ENCODE measurements at places on chromosomes 7 and 10.
A peak's percentile ranks its signal among the peaks of the same experiment; 100 is the strongest.

GRCh38 chr10:71687077-71687476 lies 32.5 kb downstream of the C10orf105 start:
- DNase-seq, result no peak

DNA sequence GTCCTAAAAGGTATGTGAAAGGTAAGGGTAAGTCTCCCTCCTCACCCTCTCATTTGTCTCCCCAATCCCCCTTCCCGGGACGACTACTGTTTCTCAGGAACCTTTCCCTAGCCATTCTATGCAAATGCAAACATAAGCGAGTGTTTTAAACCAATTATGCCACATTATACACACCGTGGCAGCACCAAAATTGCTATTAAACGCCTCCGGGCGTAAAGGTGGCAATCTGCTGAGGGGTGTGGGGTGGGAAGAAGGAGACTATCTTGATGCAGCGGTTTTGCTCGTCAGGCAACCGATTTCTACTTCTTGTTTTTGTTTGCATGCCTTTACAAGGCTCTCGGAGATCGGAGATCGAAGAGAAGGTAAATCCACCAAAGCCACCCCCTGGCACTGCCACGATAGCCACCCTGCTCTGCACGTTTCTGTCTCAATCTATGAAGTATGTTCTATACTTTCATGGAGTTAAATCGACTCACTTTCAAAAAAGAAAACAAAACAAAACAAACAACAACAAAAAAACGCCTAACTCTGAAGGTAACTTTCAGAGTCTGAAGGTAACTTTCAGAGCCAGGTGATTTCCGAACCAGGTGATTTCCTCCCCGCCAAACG lies 46.0 kb upstream of the CDK1 start:
- no peak for DNase-seq

DNA sequence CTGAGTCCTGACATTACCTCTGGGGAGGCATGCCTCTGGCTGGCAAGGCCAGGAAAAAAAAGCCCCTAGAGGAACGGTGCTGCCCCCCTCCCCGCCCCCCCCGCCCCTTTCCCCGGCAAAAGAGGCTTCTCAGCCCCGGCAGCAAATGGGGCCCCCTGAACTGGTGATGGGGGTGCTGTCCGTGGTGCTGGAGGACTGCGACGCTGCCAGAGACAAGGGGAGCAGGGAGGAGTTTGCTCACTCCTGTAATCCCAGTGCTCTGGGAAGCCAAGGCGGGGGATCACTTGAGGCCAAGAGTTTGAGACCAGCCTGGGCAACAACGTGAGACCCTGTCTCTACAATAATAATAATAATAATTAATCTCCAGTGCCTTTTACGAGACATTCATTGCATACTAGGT lies 23.7 kb downstream of the SRRM3 start:
- no peak for DNase-seq

DNA sequence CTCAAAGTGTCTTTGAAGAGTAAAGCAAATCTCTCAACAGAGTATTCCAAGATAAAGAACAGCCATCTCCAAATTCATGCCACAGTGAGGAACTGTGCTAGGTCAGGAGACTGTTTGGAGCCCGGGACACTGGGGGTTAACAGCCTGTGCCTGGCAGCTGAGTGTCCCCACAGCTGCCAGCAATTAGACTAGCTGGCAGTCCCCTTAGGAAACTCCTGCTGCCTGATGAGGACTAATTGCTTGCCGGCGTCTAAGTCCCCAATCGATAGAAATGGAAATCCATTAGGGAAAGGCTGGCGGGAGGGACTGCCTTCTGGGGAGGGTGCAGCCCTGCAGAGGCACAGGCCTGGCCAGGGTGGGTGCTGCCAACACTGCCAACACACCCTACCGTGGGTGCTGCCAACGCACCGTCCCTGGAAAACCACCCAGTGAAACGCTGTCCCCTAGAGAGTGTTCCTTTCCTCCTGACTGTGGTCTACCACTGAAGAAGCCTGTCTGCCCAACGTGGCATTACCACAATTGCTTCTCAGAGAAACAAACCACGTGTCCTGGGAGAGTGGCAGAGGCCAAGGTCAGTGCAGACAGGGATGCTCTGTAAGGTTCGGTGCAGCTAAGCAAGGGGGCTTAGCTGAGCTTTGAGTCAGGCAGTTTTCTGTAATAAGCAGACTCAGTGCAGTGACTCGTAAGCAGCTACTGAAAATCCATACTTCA lies 60.8 kb downstream of the XRCC2 start:
- DNase-seq, result no peak

GRCh38 chr7:105887569-105888189 lies 11.3 kb upstream of the ATXN7L1 start:
- DNase-seq, result no peak

DNA sequence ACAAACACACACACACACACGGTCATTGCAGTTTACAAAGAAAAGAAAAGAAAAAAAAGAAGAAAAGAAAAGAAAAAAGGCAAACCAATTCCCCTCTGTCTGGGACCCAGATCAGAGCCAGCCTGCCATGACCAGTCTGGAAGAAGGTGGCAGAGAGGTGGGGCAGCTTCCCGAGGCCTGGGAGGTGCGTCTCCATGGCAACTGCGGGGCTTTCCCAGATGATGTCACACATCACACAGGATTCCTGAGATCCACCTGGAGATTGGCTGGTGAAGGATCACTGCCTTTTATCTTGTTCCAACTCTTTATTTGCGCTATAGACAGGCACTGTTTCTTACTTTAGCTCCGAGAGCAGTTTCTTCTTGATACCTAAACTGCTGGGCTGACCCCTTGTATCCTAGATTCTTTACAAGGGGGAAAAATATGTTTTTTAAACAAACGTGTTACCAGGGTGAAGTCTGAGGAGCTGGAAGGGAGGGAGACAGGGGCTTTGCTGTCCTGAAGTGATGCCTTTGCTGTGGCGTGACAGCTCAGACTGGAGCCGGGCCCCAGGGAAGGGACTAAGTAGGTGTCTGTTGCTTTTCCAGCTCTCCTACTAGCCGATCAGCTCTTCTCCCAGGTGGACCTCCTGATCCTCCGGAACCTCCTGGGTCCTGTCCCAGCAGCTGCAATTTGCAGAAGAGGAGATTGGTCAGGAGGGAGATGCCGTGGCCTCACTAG lies 298.5 kb downstream of the KLF6 start:
- DNase-seq, result no peak

DNA sequence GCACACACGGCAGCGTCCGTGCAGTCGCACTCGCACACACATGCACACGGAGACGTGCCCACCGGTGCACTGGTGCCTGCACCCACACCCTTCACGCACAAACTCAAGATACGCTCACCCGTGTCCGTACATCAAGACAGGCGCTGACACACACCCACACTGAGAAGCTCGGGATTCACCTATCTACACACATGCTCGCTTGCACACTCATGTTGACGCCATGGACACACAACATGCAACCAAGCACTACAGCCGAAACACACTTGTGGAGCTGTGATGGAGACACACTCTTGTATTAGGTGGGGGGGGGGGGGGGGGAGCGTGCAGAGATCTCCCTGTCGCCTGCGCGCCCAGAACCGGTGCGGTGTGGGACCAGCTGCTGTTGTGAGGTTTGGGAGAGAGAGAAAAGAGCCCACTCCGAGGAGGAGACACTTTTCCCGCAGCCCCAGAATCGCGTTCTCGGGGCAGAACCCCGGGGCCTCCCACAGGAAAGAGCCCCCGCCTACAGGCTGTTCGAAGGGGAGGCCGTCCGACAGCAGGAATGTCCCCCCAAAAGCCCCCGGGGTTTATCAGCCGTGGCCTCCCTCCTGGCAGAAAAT lies 605 bp upstream of the NFKB2 start:
- DNase-seq, result peak; percentile 74

All from hematopoietic multipotent progenitor cell treated with erythropoietin and hydrocortisone succinate and interleukin-3 and kit ligand, for 17 days (in vitro differentiated cells).